ENCODE measurements at places on chromosomes 2 and 18.

DNA sequence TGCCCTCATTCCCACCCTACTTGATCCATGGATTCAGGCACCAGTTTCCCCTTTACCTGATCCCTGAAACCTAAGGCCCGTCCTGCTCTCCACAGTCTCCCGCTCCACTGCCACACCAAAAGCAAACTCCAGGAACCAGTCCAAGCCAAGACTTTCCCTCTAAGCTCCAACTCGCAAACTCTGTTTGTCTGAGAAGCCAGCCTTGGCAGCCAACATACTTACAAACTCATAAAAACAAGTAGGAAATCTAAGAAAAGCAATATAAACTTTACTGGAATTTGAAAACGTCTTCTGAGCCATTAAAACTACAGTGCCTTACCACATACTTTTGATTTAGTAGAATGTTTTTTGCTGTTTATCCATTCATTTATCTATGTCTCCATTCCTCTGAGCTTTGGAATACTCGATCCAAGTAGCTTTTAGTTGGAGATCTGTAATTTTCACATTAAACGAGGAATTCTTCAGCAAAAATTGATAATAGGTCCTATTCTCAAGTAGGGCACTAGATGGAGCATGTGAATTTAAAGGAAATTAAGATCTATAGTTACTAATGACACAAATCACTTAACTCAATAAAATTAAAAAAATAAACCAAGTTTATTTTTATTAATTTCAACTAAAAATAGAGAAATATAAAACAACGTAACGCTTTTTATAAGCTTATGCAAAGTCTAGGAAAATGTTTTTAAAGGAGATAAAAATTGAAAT is 199.7 kb downstream of the MYO3B start:
- no peak for DNase-seq

- DNase-seq = no peak
Measured at GRCh38 chr2:16717477-16717876, 51.8 kb upstream of the CYRIA start.

DNA sequence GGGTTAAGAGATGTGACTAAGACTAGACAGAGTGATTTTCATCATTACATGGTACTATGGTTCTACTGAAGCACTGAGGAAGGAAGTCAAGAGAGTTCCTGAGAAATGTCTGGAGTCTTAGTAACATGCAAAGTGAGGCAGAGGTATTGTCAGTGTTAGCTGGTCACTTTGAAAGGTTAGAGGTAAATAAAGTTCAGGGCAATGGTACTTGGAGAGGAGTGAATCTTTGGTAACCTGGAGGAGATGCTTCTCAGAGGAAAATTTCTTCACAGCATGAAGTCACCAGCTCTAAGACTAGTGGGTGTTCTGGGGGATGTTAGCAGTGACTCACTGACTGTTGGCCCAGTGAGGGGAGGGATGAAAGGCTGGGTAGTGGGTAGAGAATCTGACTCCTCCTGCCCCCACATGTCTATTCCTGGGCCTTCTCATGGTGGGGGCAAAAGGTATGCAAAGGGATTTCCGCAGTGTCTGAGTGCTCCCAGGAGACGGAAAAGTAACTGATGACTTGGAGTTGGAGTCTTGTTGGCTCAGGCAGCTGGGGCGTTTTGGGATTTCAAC is 23.3 kb upstream of the IL1RN start:
- no peak for DNase-seq

DNA sequence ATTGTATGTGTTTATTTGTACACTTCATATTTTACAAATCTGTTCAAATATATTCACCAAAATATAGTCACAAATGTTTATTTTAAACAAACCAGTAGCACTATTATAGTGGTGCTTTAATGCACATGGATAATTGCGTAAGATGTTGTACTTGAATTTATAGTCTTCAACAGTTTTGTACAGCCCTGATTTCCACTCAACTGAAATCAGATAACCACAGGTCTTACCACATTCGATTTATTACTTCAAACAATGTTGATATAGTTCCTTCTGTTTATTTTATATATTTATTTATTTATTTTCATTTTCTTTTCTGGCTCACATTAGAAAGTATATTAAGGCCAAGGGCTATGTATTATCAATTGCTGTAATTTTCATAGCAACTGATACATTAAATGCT is 99.4 kb upstream of the ZNF804A start:
- no peak for DNase-seq

GRCh38 chr2:25161055-25161781 is 7.2 kb downstream of the POMC start:
- DNase-seq = no peak

DNA sequence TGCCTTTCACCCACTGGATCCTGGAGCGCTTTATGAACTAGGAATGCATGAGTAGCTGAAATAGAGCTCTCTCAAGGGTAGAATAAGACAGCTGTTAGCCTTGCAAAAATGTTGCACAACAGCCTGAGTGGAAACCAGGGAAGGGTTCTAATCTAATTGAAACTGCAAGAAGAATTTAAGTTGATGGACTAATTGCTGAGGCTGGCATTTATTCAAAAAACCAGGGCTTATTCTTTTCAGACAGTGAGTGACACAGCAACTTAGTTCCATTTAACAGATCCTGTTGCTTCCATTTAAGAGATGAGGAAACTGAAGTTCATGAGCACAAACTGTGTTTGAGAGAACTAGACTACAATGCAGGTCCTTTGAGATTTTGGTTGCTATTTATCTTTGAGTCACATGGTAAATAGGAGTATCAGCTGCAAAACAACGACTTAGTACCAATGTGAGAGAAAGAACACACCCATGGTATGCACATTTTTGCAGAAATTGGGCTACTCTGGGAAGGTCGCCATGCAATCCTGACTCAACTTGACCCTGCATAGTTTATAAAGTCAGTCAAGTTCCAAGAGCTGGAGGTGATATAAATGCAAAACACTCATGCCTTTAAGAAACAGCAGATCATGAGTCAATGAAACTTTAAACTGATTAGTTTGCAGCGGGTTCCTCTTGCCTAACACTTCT is 76.4 kb upstream of the PARD3B start:
- DNase-seq = no peak

DNA sequence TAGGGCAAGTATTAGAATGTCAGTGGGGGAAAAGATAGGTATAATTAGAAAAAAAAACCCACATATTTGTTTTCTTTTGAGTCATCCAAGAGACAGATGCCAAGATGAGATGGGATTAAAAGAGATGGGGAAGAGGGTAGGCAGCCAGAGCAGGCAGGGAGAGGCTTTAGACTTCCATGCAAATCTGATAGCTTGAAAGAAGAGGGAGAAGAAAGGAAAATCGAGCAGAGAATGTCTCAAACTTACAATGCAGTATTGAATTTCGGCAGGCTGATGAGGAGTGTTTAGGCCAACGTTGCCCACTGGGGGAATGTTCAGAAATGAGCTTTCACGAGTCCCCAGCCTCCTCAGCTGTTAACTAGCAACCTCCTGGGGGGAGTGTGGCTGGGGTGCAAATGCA is 91.3 kb downstream of the SPATS2L start:
- DNase-seq = no peak

DNA sequence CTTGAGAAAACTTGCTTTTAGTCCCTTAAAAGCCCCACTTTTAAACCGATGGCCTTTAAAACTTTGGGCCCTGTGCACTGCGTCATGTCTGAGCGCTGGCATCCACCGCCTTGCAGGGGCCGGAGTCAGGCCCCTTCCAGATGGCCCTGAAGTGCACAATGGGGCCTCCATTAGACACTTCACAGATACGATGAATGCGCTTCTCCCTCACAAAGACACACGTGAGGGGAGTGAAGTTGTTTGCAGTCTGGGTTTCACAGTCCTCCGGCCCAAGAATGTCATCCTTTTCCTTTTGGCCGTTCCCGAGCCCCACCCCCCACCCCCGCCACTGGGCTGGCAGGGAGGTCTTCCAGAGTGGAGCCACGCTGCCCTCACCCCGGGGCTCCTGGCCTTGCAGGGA is 415.1 kb upstream of the SALL3 start:
- no peak for DNase-seq

- DNase-seq = no peak
Measured at GRCh38 chr18:42578792-42579191, 536.7 kb downstream of the RIT2 start.

GRCh38 chr18:59006461-59007067 is 133.1 kb upstream of the SEC11C start:
- no peak for DNase-seq

GRCh38 chr2:71783215-71783614 is 329.9 kb downstream of the DYSF start:
- DNase-seq = no peak

GRCh38 chr2:101587251-101587650 is 110.3 kb upstream of the MAP4K4 start:
- no peak for DNase-seq

GRCh38 chr2:212271583-212271982 is 267.0 kb downstream of the ERBB4 start:
- no peak for DNase-seq

DNA sequence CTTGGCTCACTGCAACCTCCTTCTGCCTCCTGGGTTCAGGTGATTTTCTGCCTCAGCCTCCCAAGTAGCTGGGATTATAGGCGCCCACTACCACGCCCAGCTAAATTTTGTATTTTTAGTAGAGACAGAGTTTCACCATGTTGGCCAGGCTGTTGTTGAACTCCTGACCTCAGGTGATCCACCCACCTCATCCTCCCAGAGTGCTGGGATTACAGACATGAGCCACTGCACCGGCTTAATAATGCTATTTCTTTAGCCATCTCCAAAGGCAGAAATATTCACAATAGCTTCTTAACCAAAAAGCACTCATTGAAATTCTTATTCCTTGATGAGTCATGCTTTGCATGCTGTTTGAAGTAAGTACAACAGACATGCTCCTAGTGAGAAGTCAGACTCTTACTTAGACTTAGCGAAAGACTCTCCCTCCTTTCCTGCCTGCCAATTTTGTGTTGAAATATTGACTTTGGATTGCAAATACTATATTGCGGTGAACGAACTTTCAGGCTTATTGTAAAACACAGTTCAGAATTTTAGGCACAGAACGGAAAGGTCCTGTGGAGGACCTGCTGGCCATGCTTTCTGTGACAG is 4.4 kb downstream of the ACTR3 start:
- DNase-seq = peak; percentile 31

DNA sequence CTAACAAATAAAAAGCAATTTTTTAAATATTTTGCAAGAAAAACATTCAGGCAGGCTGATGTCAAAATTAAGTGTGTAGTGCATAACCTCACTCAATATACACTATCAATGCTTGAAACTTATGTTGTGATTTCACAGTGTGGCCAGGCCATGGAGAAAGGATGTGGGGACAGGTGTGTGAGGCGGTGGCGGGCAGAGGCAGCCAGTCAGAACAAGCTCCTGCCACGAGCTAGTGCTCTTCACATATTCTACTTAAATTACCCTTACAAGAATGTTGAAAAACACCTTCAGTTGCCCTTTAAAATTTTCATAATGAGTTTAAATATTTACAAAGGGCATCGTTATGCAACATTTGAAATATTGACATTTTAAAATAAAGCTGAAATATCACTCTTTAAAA is 43.2 kb downstream of the CYB5A start:
- no peak for DNase-seq

GRCh38 chr2:119049968-119050704 is 108.1 kb downstream of the MARCO start:
- peak; percentile 41 for DNase-seq

DNA sequence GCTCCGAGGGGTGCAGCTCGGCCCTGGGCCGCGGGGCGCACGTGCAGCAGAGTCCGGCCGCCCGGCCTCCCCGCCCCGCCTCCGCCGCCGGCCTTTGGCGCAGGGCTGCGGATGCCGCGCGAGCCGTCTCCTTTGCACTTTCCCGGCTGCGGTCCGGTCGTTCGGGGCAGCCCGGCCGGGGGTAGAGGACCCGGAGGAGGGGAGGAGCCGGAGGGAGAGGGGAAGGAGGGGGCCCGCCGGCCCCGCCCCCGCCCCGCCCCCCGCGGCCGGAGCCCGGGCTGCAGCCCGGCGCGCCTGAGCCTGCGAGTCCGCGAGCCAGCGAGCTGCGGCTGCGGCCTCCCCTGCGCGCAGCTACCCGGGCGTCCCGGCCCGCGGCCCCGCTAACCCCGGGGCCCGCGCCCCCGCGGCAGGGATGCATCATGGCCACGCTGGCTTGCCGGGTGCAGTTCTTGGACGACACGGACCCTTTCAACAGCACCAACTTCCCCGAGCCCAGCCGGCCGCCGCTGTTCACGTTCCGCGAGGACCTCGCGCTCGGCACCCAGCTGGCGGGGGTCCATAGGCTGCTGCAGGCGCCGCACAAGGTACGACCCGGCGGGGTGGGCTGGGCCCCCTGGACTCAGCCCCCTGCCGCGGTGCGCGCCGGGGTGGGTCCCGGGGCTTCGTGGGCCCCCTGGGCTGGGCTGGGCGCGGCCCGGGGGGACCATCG is at the start of gene FHOD3:
Gene FHOD3 (plus strand): TSS at position 297 of the 709 bp plus-strand sequence. CDS start 123 bp downstream, at position 420.
- DNase-seq = peak; percentile 31

DNA sequence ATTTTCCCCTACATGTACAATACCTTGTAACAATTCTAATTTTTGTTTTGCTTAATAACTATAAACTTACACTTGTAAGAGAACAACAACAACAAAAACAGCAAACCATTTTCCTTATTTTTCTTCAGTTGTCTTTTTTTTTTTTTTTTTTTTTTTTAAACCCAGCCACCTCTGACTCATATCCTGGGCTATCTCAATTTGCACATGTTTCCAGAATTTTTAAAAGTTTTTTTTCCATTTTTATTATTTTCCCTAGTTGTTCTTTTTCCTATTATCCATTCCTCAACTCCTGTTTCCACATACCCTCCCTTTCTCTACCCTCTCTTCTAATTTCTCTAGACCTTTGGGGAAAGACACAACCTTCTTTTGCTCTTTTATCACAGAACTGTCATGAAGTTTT is 112.5 kb downstream of the EFEMP1 start:
- no peak for DNase-seq

- DNase-seq = peak; percentile 45
Measured at GRCh38 chr2:147172493-147173188, 672.2 kb upstream of the ACVR2A start.

Data from SK-MEL-5 (cell line).